ENCODE measurements at places on chromosomes 16 and 17.

DNA sequence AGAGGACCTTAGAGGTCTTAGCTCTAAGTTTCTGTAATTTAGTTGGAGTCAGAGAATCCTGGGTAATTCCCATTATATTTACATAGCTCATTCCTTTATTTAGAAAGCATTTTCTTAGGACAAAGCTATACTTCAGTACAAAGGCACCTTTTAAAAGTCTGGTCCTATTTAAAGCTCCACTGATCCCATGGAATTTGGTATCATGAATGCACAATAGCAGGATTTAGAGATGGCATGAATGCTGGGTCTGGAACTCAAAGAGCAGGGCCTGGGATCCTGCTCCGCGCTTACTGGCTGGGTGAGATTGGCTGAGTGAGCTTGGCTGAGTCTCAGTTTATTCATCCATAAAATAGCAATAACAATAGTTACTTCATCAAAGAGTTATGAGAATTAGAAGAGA, 4.8 kb downstream of the KRT23 start:
- DNase-seq, result no peak

DNA sequence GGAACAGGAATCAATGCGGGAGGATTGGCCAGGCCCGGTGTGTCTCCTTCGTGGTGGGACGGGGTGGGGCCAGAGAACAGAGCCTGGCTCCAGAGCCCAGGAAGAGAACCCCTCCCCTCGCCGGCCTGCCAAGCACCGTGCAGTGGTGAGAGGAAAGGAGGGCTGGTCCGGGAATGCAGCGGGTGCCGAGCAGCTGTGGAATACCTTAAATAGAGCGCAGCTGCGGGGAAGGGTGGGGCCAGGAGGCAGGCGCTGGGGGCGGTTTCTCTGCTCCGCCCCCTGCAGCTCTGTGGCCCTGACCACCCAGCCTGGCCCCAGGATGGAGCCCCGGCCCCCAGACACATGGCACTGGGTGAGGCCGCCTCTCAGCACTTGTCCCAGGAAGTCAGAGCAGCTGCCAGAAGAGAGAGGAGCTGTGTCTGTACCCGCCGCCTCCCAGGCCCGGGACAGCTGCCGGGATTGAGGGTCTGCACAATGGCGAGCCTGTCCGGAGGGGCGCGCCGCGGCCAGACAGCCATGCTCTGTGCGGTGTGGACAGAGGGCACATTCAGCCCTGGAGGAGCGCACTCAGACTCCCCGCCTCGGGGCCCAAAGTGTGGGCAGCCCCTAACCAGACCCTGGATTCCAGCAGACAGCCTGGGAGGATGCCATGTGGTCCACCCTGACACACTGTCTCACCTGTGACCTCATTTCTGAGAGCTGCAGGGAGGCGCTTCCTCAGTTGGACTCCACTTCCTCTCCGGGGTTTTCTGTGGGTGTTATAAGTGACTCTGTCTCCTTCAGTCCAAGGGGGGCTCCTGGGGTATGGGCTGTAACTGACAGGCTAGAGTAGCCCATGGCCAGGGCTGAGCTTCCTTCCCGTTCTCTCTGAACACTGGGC, 268.8 kb downstream of the SEC14L1 start:
- DNase-seq, result peak; percentile 84

DNA sequence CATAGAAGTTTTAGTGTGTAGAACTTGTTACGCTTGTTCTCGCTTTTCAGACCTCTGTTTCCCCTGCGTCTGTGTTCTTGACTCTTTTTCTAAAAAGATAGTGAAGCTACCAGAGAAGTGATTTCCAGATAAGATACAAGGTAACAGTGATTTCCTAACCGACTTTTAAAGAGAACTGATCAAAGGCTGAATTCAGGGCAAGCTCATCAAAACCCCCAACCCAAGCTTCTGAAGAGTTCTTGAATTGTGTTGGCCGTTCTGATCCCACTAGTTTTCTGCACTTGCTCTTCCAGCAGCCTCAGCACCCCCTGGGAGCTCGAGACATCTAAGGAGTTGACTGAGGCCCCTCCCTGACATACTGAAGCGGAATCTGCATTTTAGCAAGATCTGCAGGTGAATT, 12.7 kb upstream of the NSMCE1 start:
- no peak for DNase-seq

DNA sequence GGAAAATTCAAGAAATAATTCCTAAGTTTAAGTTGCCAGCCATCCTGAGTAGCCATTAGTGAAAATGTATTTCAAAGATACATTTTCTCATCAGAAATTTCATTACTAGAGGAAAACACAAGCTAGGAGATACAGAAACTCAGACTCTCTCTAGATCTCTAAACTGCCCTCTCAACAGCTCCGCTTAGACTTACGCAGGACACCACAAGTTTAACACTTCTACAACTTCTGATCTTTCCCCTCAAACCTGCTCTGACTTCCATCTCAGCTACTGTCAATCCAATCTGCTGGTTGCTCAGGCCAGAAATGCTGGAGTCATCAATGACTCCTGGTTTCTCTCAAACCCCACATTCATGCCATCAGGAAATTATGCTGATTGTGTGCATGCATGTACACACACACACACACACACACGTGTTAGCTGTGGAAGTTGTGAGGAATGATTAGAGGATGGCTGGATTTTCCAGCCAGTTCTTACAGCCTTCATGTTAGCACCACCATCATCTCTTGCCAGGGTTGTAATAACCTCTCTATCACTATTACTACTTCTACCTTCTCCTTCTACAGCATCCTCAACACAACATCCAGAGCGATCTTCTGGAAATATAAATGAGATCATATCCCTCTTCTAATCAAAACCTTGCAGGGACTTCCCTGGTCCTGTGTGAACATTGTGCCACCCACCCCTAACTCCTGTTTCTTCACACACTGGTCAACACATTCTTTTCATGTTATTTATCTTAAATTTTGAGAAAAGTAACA, 47.1 kb downstream of the COX10 start:
- no peak for DNase-seq

DNA sequence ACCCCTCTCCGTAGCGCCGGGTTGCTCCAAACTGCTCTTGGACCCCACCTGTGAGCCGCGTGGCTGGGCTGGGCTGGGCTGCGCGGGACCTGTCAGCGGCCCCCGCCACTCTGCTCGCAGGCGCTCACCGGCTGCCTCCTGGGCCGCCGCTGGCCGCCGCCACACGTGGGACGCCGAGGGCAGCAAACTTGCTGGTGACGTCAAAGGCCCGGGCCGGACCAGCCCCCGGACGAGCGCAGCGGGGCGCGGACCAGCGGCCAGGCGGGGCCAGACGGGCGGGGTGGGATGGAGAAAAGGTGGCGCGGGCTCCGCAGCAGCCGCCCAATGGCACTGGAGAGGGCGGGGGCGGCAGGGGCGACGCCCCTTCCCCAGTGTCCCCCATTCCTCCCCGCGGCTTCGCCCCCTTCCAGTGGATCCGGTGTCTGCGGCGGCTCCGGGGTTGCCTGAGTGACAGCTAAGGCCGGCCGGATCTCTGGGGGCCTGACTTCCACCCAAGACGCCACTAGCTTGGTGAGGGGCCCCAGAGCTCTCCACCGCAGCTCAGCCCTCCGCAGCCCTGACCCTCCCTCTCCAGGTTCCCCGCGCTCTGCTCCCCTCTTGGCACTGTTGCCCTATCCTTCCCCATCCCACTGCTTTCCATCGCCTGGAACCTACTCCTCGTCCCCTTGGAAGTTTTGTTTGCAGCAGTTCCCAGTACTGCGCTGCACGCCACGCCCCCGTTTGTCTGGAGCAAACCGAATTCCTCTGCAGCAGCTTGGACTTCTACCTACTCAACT, at the start of gene HS3ST3A1:
TSS of gene HS3ST3A1 (minus strand) at position 154 of the 776 bp plus-strand sequence. CDS start 800 bp downstream, outside the sequence.
- peak; percentile 61 for DNase-seq

- DNase-seq, result no peak
These were observed 69.4 kb downstream of the YPEL2 start for GRCh38 chr17:59400858-59401257.

- no peak for DNase-seq
These were observed 33.5 kb downstream of the TK2 start for GRCh38 chr16:66516509-66516807.

Data from left ventricle myocardium superior (tissue), 1 donor.